ENCODE measurements at places on chromosomes 2 and 18. TPM values are rescaled to one million over a fixed set of nuclear protein-coding genes. Genes with fewer than 3 reads are reported as not detected.

Gene CFAP65
- not detected for total RNA-seq

Gene SGPP2
- 4.9 TPM for total RNA-seq

Gene THAP4
- 44.4 TPM for total RNA-seq

Gene SNRNP27
- total RNA-seq: 34.0 TPM

Gene EVX2
- not detected for total RNA-seq

Gene COX5B
- total RNA-seq: 336 TPM

Gene TTC27
- total RNA-seq: 9.3 TPM

Gene SLC9A4
- not detected for total RNA-seq

Gene BMPR2
- total RNA-seq: 13.7 TPM

Gene MAP2
- total RNA-seq: 14.2 TPM

Gene UGT1A4
- 3.3 TPM for total RNA-seq

Gene MYL1
- total RNA-seq: not detected

Gene MAPK4
- 1.0 TPM for total RNA-seq

Gene IL36G
- total RNA-seq: not detected

Gene ABCB11
- total RNA-seq: 0.33 TPM

Gene SERPINB5
- total RNA-seq: not detected

Gene IGFBP5
- total RNA-seq: 35.8 TPM

Gene CCDC85A
- 2.3 TPM for total RNA-seq

Gene NEU4
- total RNA-seq: not detected

Gene SUPT7L
- 18.4 TPM for total RNA-seq

Gene LIPG
- 0.66 TPM for total RNA-seq

Gene SAG
- total RNA-seq: not detected

Gene USP40
- 38.9 TPM for total RNA-seq

Gene CXXC1
- 80.7 TPM for total RNA-seq

Gene POTEI
- not detected for total RNA-seq

Gene ERMN
- 0.26 TPM for total RNA-seq

Gene UCN
- not detected for total RNA-seq

Gene UGT1A6
- not detected for total RNA-seq

Gene CPO
- total RNA-seq: not detected

Gene AP1S3
- total RNA-seq: 2.0 TPM

Gene REG3G
- total RNA-seq: 171 TPM

Gene CELF4
- total RNA-seq: 4.7 TPM

Gene TPRKB
- total RNA-seq: 12.5 TPM

Gene POU3F3
- not detected for total RNA-seq

Gene BOLL
- not detected for total RNA-seq

Gene EXOC6B
- 12.9 TPM for total RNA-seq

Gene PID1
- total RNA-seq: 13.8 TPM

Gene LRRTM1
- not detected for total RNA-seq

Gene PPP1R1C
- total RNA-seq: 7.3 TPM

Gene TANC1
- 23.3 TPM for total RNA-seq

Gene LAMA1
- 0.99 TPM for total RNA-seq

Gene CDH7
- not detected for total RNA-seq

Gene LYPD6B
- total RNA-seq: 9.3 TPM

Gene FOXI3
- total RNA-seq: not detected

Gene UGT1A3
- not detected for total RNA-seq

Gene IL1B
- 2.6 TPM for total RNA-seq

Gene IL1R2
- total RNA-seq: not detected

Gene DSG2
- total RNA-seq: 34.0 TPM

Gene TIMM21
- total RNA-seq: 3.9 TPM

Gene ANKRD30B
- 5.9 TPM for total RNA-seq

Gene NEUROD1
- total RNA-seq: 2.6 TPM

Measured in body of pancreas (tissue), 4 donors.